H9 (cell line): ENCODE measurements at places on chromosomes 16 and 17. TPM values are rescaled to one million over a fixed set of nuclear protein-coding genes. Genes with fewer than 3 reads are reported as not detected.
A peak's percentile ranks its signal among the peaks of the same experiment; 100 is the strongest.

The KRT33A gene
- not detected in 2 replicates for total RNA-seq

- H3K36me3 ChIP-seq = peaks cover 14% of the 10 kb centered on the region
- no peak for DNase-seq
- no peak overlapping the region for H3K4me3 ChIP-seq
- H3K4me1 ChIP-seq = peaks cover 5% of the 10 kb centered on the region; the same call in 1 of the 2 replicates
- no peaks in the 10 kb centered on the region for H3K27me3 ChIP-seq
These were observed 136.3 kb upstream of the CHMP6 start for GRCh38 chr17:80855196-80855947.

- H3K36me3 ChIP-seq = peaks cover 71% of the 10 kb centered on the region
- H3K4me1 ChIP-seq = no peaks in the 10 kb centered on the region
- no peak for DNase-seq
These were observed 18.7 kb downstream of the PTRH2 start for GRCh38 chr17:59688496-59688895.

DNA sequence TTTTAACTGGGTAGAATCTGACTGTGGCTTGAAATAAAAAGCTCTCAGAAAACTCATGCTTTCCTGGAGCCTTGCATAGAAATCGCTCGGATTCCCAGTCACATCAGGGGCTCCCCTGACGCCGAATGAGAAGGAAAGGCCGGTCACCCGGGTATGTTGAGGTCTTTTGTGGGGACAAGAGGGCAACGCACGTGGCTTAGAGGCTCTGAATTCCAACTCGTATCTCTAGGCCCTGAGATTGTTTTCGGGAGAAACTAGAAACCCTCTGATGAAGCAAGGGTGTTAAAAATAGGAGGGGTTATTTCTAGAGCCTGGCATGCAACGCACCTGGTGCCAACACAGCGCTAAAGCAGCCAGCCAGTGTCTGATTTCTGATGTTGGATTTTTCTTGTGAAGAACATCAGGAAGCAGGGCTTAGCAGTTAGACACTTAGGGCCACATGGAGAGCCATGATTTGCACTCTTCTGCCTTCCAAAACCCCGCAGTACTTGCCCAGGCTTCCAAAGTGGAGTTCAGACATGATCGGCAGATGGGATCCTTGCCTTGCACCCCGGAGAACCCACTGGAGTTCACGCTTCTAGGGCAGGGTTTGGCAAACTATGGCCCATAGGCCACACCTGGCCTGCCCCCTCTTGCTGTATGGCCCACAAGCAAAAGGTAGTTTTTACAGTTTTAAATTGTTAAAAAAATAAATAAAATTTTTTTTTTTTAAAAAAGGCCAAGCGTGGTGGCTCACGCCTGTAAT is 12.6 kb downstream of the CACNG1 start:
- H3K4me1 ChIP-seq = no peaks in the 10 kb centered on the region
- peak; percentile 20 for DNase-seq
- H3K27ac ChIP-seq = no peak overlapping the region
- no peak overlapping the region for H3K4me3 ChIP-seq

The SDR42E1 gene
- 0.02 TPM in 1 of 2 replicates, not detected in the other for total RNA-seq

DNA sequence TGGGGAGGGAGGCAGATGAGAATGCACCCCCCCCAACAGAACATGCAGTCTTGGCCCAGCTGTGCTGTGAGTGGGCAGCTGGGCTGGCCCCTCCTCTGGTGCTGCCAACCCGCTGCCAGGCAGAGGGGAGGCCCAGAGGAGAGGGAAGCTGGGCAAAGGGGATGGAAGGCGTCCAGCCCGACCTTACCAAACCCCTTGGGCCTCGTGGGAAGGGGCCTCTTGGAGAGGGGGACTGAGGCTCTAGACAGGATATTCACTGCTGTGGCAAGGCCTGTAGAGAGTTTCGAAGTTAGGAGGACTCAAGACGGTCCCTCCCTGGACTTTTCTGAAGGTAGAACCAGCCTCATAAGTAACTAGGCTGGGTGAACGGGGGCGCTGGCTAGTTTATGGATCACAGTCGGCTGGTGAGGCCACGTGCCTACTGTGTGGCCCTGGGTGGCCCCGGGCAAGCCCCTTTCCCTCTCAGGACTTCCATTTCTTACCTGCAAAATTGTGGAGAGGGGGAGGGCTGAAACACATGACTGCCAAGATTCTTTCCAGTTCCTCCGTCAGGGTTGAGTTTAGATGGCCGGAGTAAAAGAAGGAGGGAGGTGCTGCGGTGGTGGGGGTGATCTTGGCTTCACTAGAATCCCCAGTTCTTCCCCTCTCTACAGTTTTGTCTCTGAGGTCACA is 857 bp upstream of the STAT5A start:
- peaks cover 7% of the 10 kb centered on the region; the same call in 1 of the 2 replicates for H3K4me1 ChIP-seq
- no peaks in the 10 kb centered on the region for H3K36me3 ChIP-seq
- H3K27ac ChIP-seq = no peak overlapping the region
- no peaks in the 10 kb centered on the region; the same call in 1 of the 2 replicates for H3K27me3 ChIP-seq

- H3K36me3 ChIP-seq = peaks cover 82% of the 10 kb centered on the region
- no peaks in the 10 kb centered on the region for H3K4me1 ChIP-seq
- H3K27ac ChIP-seq = no peak overlapping the region
- no peaks in the 10 kb centered on the region for H3K27me3 ChIP-seq
These were observed 13.6 kb downstream of the UBFD1 start for GRCh38 chr16:23570992-23571632.

- H3K36me3 ChIP-seq = no peaks in the 10 kb centered on the region
- H3K27ac ChIP-seq = no peak overlapping the region
- peaks cover 5% of the 10 kb centered on the region; the same call in 1 of the 2 replicates for H3K4me1 ChIP-seq
These were observed 92.0 kb downstream of the WSCD1 start for GRCh38 chr17:6162216-6162615.

The CTRB2 gene
- total RNA-seq = not detected in 2 replicates

DNA sequence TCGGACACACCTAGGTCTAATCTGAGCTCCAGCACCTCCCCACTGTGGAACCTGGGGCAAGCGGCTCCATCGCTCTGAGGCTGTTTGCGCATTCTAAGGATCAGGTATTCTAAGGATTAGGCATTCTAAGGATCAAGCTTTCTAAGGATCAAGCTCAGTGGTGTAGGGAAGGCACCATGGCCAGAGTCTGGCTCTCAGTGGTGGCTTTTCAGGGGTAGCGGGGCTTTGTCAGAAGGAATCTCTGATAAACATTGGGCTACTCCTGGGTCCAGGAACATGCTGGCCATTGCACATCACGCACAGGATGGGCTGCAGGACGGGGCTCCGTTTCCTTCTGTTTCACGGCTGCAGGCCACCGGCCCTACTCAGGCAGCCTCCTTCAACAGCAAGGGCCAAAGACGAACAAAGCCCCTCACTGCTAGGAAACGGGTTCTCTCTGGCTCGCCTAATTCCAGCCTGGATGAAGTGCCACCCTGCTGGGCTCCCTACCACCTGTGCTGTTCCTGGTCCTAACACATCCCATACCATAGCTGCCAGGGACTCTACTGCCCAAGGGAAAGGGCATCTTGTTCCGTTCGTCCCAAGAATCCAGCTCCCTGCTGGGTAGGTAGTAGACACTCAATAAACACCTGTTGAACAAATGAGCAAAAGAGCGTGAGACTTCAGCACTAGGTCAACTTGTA is 5.5 kb downstream of the C1QTNF1 start:
- no peaks in the 10 kb centered on the region for H3K4me1 ChIP-seq
- peaks cover 11% of the 10 kb centered on the region; the same call in 1 of the 2 replicates for H3K27me3 ChIP-seq
- no peak overlapping the region for H3K4me3 ChIP-seq

DNA sequence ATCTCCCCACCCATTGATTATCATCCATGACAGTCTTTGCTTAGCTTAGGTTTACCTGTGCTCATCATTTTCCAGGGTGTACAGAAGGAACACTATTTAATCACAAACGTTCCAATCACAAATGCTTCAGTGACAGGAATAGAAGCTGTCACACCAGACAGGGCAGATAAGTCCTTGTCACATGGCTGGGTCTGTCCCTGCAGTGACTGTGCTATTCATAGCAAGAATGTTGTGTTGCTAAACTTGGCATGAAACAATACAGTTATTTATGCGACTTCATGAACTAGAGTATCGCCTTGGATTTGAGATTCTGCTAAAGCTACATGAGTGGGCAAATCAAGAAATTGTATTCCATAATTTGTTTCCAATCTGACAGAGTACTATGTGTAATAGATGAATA is 108.4 kb downstream of the CDH13 start:
- H3K27ac ChIP-seq = no peak overlapping the region
- H3K36me3 ChIP-seq = no peaks in the 10 kb centered on the region
- DNase-seq = no peak
- no peak overlapping the region for H3K4me3 ChIP-seq
- H3K27me3 ChIP-seq = no peaks in the 10 kb centered on the region

GRCh38 chr17:69508814-69509213 is 94.3 kb downstream of the MAP2K6 start:
- H3K4me1 ChIP-seq = peaks cover 2% of the 10 kb centered on the region; the same call in 1 of the 2 replicates
- no peak overlapping the region for H3K27ac ChIP-seq
- no peak overlapping the region for H3K4me3 ChIP-seq
- no peak for DNase-seq
- no peaks in the 10 kb centered on the region for H3K36me3 ChIP-seq

The CIAO3 gene
- total RNA-seq = 21.9 and 26.4 TPM in 2 replicates

DNA sequence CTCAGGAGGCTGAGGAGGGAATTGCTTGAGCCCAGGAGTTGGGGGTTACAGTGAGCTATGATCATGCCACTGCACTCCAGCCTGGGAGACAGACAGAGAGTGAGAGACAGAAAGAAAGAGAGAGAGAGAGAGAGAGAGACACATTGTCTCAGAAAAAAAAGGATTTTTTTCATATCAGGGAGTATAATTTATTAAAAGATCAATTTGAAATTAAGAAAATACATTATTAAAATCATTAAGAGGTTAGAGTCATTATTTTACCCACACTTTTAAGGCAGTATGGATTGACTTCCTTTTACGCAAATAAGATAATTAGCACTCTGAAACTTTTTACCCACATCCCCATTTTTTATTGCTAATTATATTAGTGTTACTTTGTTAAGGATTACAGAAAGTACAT is 804.3 kb downstream of the CDH11 start:
- H3K27ac ChIP-seq = no peak overlapping the region
- H3K36me3 ChIP-seq = no peaks in the 10 kb centered on the region
- no peak for DNase-seq
- H3K4me1 ChIP-seq = no peaks in the 10 kb centered on the region

The RGS9 gene
- total RNA-seq = 12.0 and 12.3 TPM in 2 replicates

- H3K27me3 ChIP-seq = no peaks in the 10 kb centered on the region
- DNase-seq = no peak
- H3K4me1 ChIP-seq = no peaks in the 10 kb centered on the region
- no peak overlapping the region for H3K27ac ChIP-seq
- no peak overlapping the region for H3K4me3 ChIP-seq
- H3K36me3 ChIP-seq = no peaks in the 10 kb centered on the region
These were observed 11.6 kb upstream of the NOG start for GRCh38 chr17:56581635-56582627.

The MYH3 gene
- total RNA-seq = 1.9 and 2.9 TPM in 2 replicates
